ENCODE measurements at places on chromosomes 1 and 21.

DNA sequence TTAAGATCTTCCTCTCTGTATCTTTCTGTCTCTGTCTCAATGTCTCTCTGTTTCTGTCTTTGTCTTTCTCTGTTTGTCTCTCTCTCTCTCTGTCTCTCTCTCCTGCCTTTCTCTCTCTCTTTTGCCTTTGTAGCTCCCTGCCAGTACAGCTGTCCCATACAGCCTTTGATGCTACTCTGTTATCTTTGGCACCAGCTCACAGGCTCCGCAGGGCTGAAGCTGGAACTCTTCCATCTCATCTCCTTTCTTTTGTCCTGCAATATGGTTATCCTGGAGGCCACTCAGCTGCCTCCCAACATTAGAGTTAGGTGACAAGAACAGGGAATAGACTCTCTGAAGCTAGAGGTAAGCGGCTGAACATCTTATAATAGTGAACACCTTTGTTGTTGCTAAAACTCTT lies 354.3 kb upstream of the NEGR1 start:
- no peak for DNase-seq

DNA sequence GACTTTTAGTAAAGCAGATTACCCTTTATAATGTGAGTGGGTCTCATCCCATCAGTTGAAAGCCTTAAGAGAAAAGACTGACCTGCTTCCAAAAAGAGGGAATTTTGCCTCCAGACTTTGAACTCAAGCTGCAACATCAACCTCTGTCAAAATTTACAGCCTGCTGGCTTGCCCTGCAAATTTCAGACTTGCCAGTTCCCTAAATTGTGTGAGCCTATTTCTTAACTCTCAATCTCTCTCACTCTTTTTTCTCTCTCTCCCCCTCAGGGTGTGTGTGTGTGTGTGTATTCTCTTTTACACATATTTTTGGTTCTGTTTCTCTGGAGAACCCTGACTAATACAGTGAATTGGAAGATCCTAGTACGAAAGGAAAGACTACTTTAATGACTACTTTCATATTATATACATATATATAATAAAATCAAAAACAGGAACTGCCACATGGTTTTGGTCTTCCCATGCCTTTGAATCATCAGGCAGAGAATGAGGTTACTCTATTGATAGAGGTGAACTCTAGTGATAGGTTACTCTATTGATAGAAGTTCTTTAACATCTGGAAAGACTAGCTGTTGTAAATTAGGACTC lies 6.4 kb downstream of the OR2C3 start:
- no peak for DNase-seq

- DNase-seq: no peak
Observed at GRCh38 chr1:43952731-43953346, 6.1 kb downstream of the IPO13 start.

DNA sequence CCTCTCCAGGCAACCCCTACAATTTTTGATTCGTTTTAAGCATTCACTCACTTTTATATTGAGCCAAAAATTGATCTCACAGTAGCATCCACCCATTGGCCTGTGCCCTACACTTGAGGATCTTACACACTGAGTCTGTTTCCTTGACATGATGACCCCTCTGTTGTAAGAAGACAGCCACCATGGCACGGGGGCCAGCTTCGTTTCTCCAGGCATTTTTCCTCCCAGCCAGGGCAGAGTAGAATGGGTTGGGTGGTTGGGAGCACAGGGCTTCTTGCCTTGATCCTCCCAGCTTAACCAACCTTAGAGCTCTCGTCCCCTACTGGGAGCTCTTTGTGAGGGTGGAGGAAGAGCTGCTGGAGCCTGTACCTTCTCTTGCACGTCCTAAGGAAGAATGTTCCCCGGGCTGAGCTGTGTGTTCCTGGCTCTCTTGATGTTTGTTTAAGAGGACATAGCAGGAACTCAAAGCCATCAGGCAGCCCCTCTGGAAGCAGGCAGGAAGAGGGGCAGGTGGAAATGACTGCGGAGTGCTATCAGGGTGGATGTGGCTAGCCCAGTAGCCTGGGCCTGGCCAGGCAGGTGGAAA lies 213.2 kb upstream of the TMEM51 start:
- no peak for DNase-seq

- DNase-seq: no peak
Observed at GRCh38 chr1:162412002-162412401, at the start of gene SH2D1B. Gene SH2D1B (minus strand): TSS chr1:162412136. CDS start chr1:162412016, 120 bp downstream.

- DNase-seq: no peak
Observed at GRCh38 chr1:89302697-89303332, 30.2 kb upstream of the GBP5 start.

- peak; percentile 98 for DNase-seq
Observed at GRCh38 chr1:201713086-201713810, 115.7 kb upstream of the IPO9 start.

DNA sequence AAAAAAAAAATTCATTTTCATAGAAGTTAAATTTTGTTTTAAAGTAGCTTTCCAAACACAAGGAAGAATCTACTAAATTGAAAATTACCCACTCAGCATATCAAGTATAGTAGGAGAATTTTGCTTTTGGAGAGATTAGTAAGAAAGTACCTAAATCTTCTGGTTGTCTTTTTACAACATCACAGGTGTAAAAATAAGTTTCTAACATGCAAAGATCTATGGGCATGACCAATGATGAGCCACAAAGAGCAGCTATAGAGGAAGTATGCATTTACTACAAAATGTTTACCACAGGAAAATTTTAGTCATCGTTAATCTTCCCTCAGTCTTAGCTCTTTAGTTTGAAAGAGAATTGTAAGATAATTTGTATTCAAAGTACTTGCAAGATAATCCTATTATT lies 28.1 kb downstream of the ANGPTL3 start:
- no peak for DNase-seq

DNA sequence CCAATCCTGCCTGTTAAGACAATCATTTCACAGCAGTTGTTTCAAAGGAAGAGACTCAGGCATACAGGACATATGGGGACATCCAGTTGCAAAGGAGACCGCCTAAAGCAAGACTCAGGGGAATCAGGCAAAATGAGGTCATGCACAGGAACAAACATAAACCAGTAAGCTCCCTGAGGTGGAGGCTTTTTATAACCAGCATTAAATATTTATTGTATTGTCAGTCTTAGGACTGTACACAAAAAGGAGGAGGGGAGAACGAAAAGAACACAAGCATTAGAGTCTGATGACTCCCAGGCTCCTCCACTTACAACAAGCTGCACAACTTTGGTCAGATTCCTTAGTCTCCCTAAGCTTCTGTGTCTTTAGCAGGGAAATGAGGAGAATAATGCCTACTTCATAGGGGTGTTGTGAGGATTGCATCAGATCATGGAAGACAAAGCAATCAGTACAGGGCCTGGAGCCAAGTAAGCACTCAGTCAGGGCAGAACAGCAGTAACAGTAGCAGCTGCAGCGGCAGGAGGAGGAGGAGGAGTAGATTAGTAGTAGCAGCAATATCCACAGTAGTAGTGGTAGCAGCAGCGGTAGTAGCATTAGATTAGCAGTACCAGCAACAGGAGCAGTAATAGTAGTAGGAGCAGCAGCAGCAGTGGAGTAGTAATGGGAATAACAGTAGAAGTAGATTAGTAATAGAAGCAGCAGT lies 54.2 kb upstream of the SPATA6 start:
- no peak for DNase-seq

GRCh38 chr1:65422241-65423203 lies 2.1 kb downstream of the LEPR start:
- no peak for DNase-seq

DNA sequence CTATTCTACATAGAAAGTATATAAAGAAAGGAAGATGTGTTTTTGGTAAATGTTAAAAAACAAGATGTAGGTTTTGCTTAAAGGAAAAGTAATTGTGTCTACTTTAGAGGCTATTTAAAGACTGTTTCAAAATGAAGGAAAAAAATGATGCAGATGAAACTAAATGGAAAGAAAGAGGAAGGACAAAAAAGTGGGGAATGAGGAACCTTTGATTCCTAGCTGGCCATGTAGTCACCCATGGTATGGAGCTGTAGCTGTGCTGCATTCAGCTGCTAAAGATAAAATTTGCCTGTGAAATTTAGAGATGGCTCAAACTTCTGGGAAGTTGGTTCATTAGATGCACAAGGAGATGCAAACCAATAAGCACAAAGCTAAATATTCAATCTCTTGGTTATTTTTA lies 86.8 kb upstream of the SERBP1 start:
- no peak for DNase-seq

- no peak for DNase-seq
Observed at GRCh38 chr1:220783453-220783852, 3.3 kb upstream of the MTARC1 start.

DNA sequence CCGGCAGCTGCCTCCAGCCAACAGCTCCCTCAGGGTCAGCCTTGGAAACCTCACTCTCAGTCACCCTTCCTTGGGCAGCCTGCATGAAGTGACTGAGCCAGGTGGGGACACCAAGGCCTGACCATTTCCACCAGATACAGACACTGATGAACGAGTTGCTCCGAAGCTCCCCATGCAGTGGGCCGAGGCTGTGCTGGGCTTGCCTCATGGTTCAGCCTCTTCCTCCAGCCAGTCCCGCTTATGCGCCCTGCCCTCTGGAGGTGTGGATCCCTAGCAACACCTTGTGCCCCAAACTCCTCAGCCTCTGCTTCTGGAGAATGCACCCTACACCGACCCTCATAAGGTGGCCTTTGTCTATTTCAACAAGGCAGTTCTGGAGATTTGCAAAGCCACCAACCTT lies 236.0 kb downstream of the RRAGC start:
- peak; percentile 57 for DNase-seq

DNA sequence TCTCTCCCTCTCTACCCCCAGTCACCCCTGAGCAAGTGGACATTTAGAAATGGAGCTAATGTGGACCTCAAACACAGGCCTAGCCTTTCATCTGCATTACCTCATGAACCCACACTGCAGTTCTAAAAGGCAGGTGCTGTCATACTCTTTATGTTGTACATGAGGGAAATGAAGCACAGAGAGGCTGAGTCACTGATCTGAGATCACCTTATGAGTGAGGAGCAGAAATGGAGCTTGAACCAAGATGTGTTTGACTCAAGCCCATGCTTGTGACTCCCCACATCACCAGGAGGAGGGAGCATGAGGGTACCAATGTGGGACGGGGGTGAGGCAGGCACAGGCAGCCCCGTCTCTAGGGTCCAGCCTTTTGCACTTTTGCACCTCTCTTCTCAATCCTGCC lies 702.8 kb downstream of the PTPRU start:
- DNase-seq: no peak

- no peak for DNase-seq
Observed at GRCh38 chr1:217494767-217495166, 136.1 kb downstream of the GPATCH2 start.

DNA sequence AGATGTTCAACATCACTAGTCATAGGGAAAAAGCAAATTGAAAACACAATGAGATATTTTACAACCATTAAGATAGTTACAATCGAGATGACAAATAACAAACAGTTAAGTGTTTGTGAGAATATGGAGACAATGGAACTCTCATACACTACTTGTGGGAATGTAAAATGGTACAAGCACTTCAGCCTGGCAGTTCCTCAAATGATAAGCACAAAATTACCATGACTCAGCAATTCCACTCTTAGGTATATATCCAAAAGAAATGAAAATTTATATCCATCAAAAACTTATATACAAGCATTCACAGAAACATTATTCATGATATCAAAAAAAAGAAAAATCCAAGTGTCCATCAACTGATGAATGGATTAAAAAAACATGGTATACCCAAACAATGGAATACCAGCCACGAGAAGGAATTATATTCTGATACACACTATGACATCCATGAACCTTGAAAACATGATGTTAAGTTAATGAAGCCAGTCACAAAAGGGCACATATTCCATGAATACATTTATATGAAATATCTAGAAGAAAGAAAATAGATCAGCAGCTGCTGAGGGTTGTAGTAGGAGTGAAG lies 76.4 kb downstream of the EVI5 start:
- no peak for DNase-seq

DNA sequence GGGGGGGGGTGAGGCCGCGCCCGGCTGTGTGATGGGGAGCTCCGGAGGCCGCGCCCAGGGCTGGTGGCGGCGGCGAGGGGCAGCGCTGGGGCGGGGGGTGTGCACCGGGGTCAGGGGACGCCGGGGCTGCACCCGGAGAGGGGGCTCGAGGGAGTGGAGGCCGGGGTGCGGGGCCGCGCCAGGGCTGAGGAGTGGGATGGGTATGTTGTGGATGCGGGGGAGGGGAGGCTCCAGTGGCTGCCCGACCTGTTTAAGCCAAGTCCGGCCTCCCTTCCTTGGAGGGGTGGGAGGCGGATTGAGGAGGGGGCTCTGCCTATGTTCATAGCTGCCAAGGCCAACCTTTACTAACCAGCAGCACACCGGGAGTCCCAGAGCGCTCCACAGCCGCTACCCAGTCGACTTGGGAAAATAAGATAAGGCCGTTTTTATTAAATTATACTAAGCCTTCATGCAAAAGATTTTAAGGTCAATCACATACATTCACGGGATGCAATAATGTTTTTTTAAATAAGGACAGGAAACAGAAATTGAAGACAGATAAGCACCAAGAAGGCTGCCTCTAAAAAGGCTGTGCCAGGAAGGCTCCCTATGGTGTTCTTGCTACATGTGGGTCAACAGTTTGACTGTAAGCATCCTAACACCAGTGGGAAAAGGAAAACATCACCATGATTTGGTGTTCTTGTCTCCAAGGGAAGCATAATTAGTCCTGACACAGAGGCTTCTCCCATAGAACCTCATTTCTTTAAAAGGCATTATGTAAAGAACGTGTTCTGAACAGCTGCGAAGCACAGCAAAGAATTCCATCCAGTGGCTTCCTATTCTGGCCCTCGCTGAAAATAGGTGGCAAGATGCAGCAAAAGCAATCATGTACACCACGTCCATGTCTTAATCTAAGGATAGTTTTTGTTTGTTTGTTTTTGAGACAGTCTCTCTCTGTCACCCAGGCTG lies 626 bp upstream of the HLCS start:
- no peak for DNase-seq

GRCh38 chr1:6574818-6575217 lies 5.0 kb upstream of the ZBTB48 start:
- no peak for DNase-seq

DNA sequence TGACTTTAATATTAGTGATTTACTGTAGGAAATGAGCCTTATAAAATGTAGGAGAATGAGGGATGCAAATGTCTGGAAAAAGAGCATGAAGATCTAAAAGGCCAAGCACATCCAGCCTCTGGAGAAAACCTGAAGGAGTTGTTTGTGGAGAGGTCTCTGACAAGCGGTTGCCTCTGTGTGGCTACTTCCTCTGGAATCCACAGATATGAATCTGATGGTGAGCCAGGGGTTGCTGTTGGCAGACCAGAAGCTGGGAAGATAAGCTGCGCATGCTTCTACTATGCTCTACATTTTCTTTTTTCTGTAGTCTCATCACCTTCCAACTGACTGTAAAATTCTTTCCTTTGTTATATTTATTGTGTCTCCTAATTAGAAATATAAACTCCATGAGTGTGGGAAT lies 248.6 kb downstream of the OLFM3 start:
- DNase-seq: no peak

DNA sequence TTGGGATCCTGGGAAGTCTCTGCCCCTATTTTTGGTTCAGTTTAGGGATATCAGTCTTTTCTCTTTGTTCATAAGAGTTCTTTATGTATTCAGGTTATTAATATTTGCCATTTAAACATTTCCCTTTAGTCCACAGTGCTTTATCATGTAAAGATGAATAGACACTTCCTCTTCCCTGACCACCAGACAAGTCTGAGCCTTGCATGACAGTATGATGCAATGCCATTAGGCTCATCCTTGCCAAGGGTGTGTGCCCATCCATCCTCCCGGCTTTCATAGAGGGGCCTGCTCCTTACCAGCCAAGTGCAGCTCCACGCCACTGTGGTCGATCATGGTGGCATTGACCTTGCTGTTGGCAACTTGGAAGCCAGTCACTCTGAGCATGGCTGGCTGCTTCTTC lies 52.1 kb downstream of the ZSCAN20 start:
- no peak for DNase-seq

- DNase-seq: no peak
Observed at GRCh38 chr1:19003371-19004290, 47.2 kb upstream of the IFFO2 start.

- DNase-seq: no peak
Observed at GRCh38 chr21:18743531-18743930, 339.9 kb upstream of the TMPRSS15 start.

Measured in esophagus muscularis mucosa (tissue), 4 donors.